ENCODE measurements at places on chromosomes 13 and 19.

DNA sequence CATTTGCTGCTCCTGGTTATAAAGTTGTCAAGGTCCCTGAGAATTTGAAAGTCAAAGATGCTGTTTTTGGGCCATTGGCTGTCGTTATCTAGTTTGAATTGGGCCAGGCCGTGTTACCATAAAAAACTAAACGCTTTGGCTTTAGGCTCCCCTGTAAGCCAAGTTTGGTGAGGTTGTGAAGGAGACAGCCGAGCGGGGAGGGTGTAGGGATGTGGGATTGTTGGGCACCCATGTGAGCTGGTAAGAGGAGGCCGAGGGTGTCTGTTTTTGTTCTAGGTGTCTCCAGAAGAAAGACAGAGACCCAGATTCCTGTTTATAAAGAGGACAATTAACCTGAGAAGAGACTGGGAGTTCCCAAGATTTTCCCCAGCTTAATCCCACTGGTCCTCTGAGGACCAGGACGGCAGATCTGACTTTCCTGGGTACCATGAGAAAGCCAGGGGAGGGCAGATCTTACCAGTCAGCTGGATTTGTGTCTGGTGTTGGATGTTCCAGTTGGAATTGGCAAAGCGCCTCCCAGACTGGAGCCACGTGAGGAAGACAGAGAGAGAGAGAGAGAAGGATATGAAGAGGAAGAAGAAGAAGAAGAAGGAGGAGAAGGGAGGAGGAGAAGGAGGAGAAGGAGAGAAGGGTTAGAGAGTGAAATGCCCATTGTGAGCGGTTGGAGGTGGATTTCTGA lies 25.1 kb downstream of the TMEM255B start:
- no peak for DNase-seq

- no peak for DNase-seq
These were observed 1.1 kb upstream of the ARHGAP35 start for GRCh38 chr19:46859637-46860124.

DNA sequence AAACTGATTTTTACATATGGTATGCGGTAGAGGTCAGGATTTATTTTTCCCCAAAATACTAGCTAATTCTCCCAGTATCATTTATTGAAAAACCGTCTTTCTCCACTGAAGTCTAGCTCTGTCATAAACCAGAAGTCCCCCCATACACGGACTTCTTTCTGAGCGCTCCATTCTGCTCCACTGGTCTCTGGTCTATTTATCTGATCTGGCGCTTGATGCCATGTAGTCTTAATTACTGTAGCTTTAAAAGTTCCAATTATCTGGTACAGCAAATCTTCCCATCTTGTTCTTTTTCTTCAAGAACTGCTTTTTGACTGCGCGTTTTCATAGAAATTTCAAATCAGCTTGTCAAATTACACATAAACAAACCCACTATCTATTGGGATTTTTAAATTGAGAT lies 13.7 kb downstream of the DCUN1D2 start:
- DNase-seq = no peak

DNA sequence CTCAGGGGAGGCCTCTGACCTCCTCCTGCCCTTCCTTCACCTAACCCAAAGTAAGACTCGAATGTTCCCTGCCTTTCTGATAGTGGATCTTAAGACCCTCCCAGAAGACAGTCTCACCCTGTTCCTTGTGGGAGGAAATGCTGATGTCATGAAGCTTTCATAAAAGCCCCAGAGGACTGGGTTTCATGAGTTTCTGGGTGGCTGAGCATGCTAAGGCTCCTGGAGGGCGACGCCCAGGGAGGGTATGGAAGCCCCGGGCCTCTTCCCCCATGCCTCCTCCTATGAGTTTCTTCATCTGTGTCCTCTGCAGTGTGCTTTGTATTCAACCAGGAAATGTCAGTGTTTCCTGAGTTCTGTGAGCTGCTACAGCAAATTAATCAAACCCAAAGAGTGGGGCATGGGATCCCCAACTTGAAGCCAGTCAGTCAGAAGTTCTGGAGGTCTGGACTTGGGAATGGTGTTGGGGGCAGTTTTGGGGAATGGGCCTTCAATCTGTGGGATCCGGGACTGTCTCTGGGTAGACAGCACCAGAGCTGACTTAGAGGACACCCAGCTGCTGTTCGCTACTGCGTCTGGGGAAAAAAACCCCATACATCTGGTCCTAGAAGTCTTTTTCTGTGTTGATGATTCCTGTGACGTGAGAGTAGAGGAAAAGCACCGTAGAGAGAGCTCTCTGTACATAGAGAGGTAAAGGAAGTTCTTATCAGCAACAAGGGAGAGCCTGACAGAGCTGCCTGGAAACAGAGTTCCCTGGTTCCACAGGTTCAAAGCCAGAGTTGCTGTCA lies 2.0 kb upstream of the LILRB2 start:
- no peak for DNase-seq

- no peak for DNase-seq
These were observed 7.9 kb upstream of the PVR start for GRCh38 chr19:44635581-44636438.

GRCh38 chr19:50968716-50969412 lies 527 bp downstream of the KLK6 start:
- DNase-seq = no peak
